NCI-H1417 (cell line): ENCODE measurements at places on chromosomes 5 and 9.

DNA sequence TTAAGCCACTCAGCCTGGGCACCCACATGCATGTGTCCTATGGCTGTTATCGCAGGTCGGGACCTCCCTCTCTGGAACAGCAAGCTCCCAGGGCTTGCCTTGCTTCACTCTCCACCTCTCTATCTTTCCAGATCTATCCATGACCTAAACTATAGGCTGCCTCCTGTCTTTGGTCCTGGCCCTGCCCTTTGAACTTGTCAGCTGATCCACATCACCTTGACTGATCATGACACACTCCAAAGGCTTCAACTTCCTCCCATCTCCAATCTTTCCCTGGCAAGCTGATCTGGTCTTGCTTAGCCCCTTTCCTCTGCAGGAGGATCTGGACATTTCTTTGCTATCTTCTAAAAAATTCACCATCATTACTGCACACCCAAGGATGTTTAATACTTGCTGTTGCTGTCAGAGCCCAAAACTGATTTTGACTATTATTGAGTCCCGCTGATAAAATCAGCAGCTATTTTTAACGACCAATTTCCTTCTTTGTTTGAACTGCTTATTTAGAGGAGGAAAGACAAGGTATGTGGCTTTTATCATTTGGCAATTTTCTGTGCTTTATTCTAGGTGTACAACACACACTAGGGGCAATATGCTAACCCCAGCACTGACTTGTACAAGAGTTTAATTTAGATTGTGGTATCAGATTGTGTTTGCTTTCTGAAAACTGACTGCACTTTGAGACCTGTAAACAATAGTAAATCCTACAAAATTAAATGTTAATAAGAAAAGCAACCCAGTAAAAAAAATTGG, 33.5 kb downstream of the CARTPT start:
- DNase-seq, result no peak

- peak; percentile 73 for DNase-seq
Measured at GRCh38 chr5:50963971-50964745, 297.7 kb downstream of the PARP8 start.

GRCh38 chr5:131640043-131640856, 5.2 kb upstream of the RAPGEF6 start:
- no peak for DNase-seq

GRCh38 chr5:147360816-147361215, 126.0 kb downstream of the STK32A start:
- DNase-seq, result no peak

GRCh38 chr9:136860529-136860928, 5.6 kb downstream of the EDF1 start:
- DNase-seq, result no peak
